AG08396 (cell line): ENCODE measurements at places on chromosomes 13 and 19.

GRCh38 chr13:25177012-25177411 lies 4.9 kb upstream of the AMER2 start:
- no peak for DNase-seq

DNA sequence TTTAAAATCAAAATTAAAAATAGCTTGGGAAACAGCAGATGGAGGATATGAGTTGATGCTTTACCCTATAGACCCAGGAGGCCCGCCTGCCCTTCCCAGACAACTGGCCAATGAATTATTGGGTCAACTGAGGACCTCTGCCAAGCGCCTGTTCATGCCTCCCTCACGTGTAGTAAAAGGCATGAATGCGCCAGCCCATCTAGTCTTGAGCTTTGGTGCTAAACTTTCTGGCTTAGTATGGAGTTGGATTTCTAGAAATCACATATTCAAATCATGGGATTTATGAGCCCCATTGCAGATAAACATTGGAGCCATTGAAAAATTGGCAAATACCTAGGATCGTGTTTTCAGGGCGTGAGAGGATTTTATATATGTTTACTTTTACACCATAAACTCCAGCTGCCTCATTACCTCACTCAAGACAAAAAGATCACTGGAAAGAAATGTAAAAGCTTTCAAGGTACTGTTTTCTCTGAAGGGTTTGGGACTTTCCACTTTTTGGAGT lies 47.1 kb downstream of the COL4A2 start:
- no peak for DNase-seq

GRCh38 chr19:27859689-27860088 lies 1353.3 kb downstream of the UQCRFS1 start:
- DNase-seq, result no peak

DNA sequence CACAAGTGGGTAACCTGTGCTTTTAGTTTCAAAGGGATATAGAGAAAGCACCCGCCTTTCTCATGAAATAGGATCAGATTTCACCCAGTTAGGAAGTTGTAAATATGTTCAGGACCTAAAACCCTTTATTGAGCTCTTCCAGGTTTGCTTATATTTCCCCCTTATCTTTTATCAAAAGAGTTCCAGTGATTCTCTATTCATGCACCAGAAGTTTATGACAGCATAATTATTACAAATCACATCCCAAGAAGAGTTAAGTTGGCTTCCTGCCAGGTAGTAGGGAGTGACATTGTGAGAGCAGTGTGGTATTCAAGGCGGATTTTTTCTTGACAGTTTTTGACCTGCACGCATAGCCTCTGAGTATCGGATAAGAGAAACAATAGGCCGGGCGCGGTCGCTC lies 190.3 kb downstream of the STK24 start:
- DNase-seq, result no peak

- no peak for DNase-seq
Measured at GRCh38 chr19:6362351-6362801, 1.0 kb downstream of the CLPP start.

- DNase-seq, result peak; percentile 12
Measured at GRCh38 chr13:94860981-94861407, 148.6 kb upstream of the SOX21 start.

DNA sequence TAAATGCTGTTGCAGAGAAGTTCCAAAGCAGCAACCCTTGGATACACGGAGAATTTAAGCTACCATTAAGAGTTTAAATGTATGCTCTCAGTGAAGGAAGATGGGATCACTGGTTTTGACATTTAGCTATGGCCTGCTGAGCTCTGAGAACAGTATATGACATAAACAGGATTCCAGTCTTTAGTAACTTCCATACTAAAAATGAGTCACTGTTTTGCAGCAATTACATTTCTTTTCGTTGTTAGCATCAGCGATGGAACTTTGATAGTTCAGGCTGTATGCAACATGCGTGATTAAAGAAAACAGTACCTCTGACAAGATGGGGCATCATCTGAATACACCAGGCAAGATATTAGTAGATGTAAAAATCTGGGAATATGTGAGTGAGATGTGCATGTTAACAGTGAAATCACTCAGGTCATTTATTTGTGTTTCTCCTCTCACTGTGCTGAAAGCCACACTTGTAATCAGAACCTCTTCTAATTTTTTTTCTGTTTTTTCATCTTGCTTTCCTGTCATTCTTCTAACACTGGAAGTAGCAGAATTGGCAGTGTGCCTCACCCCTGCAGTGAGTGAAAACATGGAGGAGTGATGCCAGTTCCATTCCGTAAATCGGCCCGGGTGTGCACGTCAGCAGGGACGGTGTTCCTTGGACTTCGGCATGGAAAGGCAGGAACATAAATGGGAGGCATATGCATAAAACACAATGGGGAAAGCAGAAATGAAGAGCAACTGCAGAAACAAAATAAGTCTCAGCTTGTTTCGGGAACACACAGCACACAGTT lies 361.5 kb downstream of the OXGR1 start:
- no peak for DNase-seq

DNA sequence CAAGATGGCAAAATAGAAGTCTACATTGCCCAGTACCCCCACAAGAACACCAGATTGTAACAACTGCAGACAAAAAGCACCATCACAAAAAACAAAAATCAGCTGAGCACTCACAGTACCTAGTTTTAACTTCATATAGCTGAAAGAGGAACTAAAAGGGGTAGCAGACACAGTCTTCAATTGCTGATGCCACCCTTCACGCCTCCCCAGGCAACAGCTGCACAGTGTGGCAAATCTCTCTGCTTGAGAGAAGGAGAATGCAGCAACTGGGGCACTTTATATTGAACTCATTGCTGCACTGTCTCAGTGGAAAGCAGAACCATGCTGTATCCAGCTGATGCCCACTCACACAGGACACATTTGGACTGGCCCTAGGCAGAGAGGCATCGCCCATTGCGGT lies 2714.5 kb upstream of the PCDH20 start:
- DNase-seq, result no peak

DNA sequence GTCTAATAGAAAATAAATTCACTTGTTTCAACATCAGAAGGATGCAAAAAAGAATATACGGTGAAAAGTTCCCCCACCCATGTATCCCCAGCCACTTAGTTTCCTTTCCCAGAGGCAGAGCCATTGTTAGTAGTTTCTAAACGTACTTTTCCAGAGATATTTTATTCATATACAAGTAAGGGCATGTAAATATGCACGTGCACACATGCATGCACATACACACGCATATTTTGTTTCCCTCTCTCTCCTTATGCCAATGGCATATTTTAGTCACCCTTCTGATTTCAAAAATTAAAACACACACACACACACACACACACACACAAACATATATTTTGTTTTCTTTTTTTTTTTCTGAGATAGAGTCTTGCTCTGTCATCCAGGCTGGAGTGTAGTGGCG lies 147.4 kb downstream of the PDS5B start:
- DNase-seq, result no peak

GRCh38 chr19:42170715-42171114 lies 38.5 kb upstream of the POU2F2 start:
- DNase-seq, result no peak

DNA sequence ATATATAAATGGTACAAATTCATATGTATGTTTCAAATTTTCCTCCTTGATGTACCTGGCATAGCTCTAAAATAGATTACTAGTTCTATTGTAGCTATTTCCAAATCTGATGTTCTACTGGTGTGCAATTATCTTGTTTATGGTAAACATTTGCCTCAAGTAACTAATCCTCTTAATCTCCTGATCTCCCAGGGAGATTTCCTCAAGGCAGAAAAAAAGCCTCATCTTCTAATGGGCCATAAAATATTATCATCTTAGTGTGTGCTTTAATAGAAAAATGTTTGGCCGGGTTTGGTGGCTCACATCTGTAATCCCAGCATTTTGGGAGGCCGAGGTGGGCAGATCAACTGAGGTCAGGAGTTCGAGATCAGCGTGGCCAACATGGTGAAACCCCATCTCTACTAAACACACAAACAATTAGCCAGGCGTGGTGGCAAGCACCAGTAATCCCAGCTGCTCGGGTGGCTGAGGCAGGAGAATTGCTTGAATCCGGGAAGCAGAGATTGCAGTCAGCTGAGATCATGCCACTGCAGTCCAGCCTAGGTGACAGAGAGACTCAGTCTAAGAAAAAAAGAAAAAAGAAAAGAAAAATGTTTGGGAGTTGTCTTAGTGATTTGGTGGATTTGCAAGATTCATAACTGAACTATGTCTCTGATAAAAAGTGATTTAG lies 498.9 kb upstream of the SLITRK5 start:
- DNase-seq, result no peak

DNA sequence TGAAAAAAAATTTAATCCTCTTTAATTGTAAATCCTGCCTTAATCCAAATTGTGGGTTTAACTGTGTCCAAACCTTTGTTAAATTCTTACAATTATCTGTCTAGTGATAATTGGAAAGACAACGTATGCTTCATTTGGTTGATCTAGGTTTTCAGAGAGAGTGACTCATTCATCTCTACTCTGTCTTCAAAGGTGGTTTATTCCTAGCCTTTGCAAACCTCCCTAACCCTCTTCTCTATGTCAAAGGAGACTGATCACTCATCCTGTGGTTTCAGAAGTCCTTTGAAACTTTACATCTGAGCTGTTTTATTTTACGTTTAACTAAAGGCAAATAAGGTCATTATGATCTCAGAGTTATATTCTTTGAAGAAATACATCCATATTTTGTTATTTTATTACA lies 8.8 kb upstream of the OXGR1 start:
- no peak for DNase-seq

DNA sequence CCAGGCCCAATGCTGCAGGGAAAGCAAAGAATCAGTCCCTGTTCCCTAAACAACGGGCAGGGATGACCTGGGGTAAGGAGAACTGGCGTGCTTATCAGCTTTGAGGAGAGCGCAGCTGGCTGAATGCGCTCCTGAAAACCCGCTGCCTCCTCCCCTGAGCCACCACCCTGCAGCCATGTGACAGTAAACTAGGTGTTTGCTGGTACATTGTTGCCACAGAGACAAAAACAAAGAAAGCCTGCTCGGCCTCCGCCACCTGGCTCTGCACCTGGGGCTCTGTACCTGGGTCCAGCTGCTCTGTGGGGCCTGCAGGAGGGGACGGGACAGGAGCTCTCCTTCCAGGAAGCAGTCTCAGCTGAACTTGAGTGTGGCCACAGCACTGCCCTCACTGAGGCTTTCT lies 21.8 kb downstream of the MCF2L start:
- no peak for DNase-seq

GRCh38 chr13:111319521-111319920 lies 921 bp upstream of the TEX29 start:
- no peak for DNase-seq

- no peak for DNase-seq
Measured at GRCh38 chr19:4357095-4357797, 13.9 kb downstream of the MPND start.

DNA sequence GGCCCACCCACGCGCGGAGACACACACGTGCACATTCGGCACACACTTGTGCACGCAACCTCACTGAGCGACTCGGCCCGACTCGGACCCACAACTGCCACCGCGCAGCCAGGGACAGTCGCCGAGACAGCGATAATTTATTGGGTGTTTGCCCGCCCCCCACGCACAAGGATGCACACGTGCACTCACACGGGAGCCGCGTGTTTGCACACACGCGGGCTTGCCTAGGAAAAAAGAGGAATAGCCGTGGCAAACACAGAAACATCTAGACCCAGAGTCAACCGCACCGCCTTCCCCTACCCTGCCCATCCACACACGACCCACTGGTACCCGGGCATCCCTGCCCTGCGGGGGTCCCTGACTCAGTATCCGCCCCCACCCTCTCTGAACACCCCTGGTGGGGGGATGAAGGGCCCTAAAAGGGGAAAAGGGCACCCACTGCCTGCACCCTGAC lies 1.1 kb upstream of the SSBP4 start:
- no peak for DNase-seq

GRCh38 chr19:47157431-47158321 lies 27.0 kb downstream of the SAE1 start:
- peak; percentile 58 for DNase-seq

DNA sequence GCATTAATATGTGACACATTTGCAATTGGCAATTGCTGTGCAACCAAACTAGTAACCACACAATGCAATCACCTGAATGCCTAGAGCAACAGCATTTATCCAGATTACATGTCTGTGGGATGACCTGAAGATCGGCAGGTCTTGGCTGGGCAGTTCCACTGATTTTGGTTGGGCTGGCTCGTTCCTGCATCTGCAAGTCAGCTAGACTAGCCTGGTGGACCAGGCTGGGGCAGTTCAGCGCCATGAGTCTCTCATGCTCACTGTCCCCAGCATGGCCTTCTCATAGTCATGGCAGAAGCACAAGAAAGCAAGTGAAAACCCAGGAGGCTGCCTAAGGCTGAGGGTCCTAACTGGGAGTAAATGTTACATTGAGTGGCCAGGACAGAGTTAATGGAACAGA lies 229.1 kb upstream of the TSHZ3 start:
- DNase-seq, result no peak

- no peak for DNase-seq
Measured at GRCh38 chr13:23956106-23956505, 58.8 kb upstream of the C1QTNF9B start.

GRCh38 chr13:42373048-42373812 lies 101.3 kb downstream of the AKAP11 start:
- DNase-seq, result no peak

DNA sequence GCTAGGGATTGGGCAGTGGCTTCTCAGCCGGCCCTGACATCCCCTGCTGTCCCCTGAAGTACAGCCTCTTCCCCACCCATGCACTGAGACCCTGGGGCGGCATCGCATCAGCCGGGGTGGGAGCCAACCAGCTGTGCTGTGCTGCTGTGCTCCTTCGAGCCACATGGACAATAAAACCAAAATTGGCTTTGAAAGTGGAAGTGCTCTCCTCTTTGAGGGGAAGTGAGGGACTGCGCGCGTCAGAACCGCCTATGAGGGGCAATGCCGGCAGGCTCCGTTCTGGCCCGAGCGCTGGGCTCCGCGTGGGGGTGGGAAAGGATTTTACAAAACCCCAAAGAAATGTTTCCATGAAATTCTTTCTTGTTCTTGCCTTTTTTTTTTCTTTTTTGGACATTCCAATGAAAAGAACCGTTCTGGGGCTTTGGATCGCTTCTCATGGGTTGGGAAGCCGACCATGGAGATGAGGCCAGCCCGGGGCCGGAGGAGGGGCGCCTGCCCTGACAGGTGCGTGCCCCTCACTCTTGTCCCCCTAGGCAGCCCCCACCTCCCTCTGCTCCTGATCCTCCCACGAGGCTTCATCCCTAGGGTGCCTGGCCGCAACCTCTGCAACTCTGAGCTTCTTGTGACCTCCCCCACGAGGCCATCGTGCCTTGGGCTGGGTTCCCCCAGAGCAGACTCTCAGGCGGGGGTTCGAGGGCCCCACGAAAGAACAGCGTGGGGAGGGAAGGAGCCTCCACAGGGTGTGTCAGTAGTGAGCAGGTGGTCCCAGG lies 22.6 kb downstream of the KLHL26 start:
- DNase-seq, result no peak

DNA sequence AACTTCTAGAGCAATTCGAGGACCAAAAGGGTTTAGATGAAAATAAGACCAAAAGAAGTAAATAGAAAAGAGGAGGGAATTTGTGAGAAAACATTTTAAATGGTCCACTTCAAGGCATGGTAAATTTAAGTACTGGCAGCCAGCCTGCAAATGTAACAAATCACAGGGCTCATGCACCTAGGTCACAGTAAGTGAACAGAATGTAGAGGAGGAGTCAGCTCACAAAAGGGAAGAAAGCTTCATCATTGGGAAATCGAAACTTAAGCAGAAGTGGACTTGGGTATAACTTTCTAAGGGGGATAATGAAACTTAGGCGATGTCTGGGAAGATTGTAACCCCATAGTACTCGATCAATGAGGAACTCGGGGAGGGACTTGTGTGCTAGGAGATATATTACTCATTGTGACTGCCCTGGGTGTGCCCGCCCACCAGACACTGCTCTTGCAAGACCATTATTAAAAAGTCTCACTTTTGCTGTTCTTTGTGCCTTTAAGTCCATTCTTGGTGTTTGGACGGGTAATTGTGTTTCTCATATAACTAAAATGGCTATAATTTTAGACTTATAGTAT lies 1053.6 kb upstream of the MIR17HG start:
- no peak for DNase-seq
